ENCODE measurements at places on chromosomes 1 and 21. TPM values are rescaled to one million over a fixed set of nuclear protein-coding genes. Genes with fewer than 3 reads are reported as not detected.

The NTNG1 gene
- total RNA-seq: 3.2 TPM

The PAPPA2 gene
- 0.33 TPM for total RNA-seq

The HMGN1 gene
- total RNA-seq: 409 TPM

The CASQ2 gene
- total RNA-seq: not detected

- no peak overlapping the region for H3K27ac ChIP-seq
- H3K27me3 ChIP-seq: no peaks in the 10 kb centered on the region
Measured at GRCh38 chr1:221192055-221192454, 312.8 kb downstream of the HLX start.

DNA sequence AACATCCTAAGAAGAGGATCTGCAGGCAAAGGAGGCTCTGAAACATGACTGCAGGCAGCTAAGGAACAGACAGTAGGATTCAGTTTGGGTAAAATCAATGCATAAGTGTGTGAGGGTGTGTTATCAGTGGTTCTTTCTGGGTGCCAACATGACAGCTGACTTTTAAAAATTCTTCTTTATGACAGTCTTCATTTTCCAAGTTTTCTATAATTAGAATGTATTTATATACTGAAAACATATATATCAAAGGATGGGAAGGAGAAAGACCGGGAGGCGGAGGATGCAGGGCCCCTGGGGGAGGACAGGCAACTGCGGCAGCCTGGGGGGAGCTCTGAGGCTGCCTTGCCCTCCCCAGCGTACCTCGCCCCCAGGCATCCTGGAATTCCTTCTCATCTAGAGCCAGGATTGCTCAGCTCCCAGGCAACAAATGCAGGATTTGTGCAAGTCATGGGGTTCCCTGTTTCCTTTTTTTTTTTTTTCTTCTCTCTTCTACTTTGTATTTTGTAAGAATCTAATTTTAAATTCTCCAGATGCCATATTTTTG, 104.8 kb downstream of the CSMD2 start:
- peaks cover 2% of the 10 kb centered on the region for H3K4me1 ChIP-seq
- no peak overlapping the region for H3K4me3 ChIP-seq
- no peaks in the 10 kb centered on the region for H3K27me3 ChIP-seq
- no peaks in the 10 kb centered on the region for H3K36me3 ChIP-seq

The KRTAP12-2 gene
- total RNA-seq: not detected

DNA sequence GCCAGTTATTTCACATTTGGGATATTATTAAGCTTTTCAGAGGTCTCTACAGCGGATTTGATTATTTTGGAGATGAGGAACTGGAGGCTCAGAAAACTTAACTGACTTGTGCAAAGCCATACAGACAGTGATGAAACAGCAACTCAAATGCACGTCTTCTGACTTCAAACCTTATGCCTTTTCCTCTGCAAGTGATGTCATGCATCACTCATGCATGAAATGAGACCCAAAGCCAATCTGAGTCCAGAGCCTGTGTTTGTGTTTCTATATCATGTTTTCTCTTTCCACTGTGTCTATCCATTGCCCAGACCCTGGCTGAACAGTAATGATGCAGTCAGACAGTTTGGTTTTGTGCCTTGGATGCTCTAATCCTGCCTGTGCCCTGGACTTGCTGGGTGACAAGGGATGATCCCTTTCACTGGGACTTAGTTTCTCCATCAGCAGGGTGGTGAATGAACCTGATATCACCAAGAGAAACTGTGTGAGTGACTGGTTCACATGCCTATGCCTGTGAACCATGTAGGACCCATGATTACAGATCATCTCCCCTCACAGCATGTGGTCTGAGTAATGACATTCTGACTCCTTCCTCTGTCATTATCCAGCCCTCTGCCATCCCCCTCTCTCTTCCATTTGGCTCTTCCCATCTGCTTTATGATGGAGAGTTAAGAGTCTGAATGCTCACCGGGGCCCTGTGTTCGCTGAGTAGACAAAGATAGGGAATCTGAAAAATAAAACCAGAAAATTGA, 33.4 kb downstream of the SLAMF6 start:
- H3K27me3 ChIP-seq: no peaks in the 10 kb centered on the region
- DNase-seq: no peak
- H3K27ac ChIP-seq: no peak overlapping the region
- H3K36me3 ChIP-seq: peaks cover 6% of the 10 kb centered on the region
- peaks cover 18% of the 10 kb centered on the region for H3K4me1 ChIP-seq
- no peak overlapping the region for H3K4me3 ChIP-seq

DNA sequence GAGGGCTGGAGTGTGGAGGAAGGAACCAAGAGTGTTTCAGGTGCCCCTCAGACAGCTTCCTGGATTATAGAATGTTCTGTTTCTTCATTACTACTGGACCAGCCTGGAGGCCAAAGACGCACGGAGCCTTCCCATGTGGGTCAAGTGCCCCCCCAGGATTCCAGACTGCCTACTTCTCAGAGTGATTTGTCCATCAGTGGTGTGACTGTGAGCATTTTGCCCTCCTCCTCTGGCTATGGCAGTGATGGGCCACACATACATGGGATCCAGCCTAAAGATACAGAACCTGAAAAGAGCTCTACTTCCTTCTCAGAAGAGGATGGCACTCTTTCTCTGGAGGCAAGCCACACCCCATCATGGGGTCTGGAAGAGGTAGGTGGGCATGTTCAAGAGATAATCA, 64.9 kb downstream of the MACF1 start:
- no peak for DNase-seq
- H3K4me1 ChIP-seq: peaks cover 42% of the 10 kb centered on the region
- no peak overlapping the region for H3K4me3 ChIP-seq

The PTGFR gene
- 0.41 TPM for total RNA-seq

GRCh38 chr1:172578586-172578985, 45.6 kb downstream of the SUCO start:
- H3K4me3 ChIP-seq: no peak overlapping the region
- H3K4me1 ChIP-seq: peaks cover 26% of the 10 kb centered on the region
- H3K27ac ChIP-seq: peak overlapping the region; percentile 31
- DNase-seq: no peak

The KLHDC9 gene
- 7.3 TPM for total RNA-seq

GRCh38 chr1:99956755-99957154, 13.0 kb upstream of the SLC35A3 start:
- no peak overlapping the region for H3K4me3 ChIP-seq
- H3K36me3 ChIP-seq: no peaks in the 10 kb centered on the region
- H3K27me3 ChIP-seq: peaks cover 6% of the 10 kb centered on the region
- DNase-seq: no peak

- H3K36me3 ChIP-seq: peaks cover 53% of the 10 kb centered on the region
- no peak for DNase-seq
- H3K4me3 ChIP-seq: peak overlapping the region; percentile 89
Measured at GRCh38 chr1:46611691-46612221, 4.9 kb downstream of the MOB3C start.

DNA sequence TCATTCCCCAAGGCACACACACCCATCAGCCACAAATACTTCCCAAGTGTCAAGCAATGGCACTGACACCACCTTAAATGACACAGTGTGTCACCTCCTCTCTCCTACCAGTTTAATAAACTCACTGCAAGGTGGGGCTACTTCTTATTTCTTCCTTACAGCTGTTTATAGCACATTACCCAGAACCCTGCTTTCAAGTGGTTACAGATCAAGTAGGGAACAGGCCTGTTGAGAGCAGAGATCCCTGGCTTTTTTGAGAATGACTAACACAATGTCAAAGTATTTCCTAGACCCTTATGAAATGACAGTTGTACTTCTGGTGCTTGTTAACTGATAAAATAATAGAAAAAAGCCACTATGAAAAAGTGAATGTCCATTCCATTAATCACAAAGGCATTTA, 19.8 kb downstream of the ZBTB17 start:
- no peak overlapping the region for H3K27ac ChIP-seq
- no peak overlapping the region for H3K4me3 ChIP-seq
- peaks cover 5% of the 10 kb centered on the region for H3K36me3 ChIP-seq
- no peak for DNase-seq
- peaks cover 37% of the 10 kb centered on the region for H3K4me1 ChIP-seq
- peaks cover 6% of the 10 kb centered on the region for H3K27me3 ChIP-seq

DNA sequence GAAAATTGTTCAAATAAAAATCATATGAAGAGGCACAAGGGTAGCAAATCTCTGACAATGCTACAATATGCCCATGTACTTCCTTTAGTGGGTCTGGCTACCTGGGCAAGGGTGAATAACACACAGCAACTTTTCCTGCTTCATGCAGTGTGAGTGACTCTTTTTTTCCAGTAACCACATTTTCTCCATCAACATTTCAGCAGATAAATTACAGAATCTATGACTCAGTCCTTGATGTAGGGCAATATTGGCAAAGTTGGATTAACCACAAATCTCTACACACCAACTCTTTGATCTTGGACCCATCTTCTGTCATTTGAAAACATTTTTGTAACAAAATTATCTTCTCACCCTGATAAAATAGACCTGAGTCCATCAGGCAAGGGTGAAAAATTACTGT, 31.7 kb downstream of the ERICH3 start:
- H3K27ac ChIP-seq: no peak overlapping the region
- no peaks in the 10 kb centered on the region for H3K36me3 ChIP-seq
- no peak for DNase-seq

- H3K4me1 ChIP-seq: peaks cover 6% of the 10 kb centered on the region
- H3K36me3 ChIP-seq: no peaks in the 10 kb centered on the region
- H3K27ac ChIP-seq: no peak overlapping the region
- H3K4me3 ChIP-seq: no peak overlapping the region
Measured at GRCh38 chr1:113860891-113861290, 10.6 kb downstream of the PTPN22 start.

Data from endothelial cell (in vitro differentiated cells).